ENCODE measurements at places on chromosomes 11 and 22. TPM values are rescaled to one million over a fixed set of nuclear protein-coding genes. Genes with fewer than 3 reads are reported as not detected.

- H3K4me1 ChIP-seq, result peaks cover 1% of the 10 kb centered on the region
- H3K27me3 ChIP-seq, result no peaks in the 10 kb centered on the region
- no peak for DNase-seq
- no peak overlapping the region for H3K4me3 ChIP-seq
- H3K27ac ChIP-seq, result no peak overlapping the region
These were observed 10.8 kb downstream of the THYN1 start for GRCh38 chr11:134242376-134242775.

DNA sequence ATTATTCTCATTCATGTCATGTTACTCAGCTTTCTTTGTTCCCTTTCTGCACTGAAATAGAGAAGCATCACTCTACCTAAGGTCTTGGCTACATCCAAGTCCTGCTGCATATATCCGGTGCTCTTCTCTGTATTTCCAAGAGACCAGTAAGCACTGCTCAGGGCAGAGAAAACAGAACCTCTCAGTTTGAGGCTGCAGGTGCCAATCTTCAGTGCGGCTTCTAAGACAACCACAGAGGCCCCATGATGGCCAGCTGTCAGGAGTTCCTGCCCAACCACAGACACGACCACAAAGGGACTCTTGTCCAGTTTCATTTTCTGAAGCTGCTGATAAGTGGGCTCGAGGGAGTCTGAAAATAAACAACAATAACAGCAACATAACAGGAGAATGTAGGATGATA lies 378.4 kb upstream of the PITPNB start:
- H3K36me3 ChIP-seq, result no peaks in the 10 kb centered on the region
- H3K27me3 ChIP-seq, result peaks cover 12% of the 10 kb centered on the region
- no peak overlapping the region for H3K27ac ChIP-seq
- DNase-seq, result no peak
- H3K4me3 ChIP-seq, result peak overlapping the region; percentile 15

DNA sequence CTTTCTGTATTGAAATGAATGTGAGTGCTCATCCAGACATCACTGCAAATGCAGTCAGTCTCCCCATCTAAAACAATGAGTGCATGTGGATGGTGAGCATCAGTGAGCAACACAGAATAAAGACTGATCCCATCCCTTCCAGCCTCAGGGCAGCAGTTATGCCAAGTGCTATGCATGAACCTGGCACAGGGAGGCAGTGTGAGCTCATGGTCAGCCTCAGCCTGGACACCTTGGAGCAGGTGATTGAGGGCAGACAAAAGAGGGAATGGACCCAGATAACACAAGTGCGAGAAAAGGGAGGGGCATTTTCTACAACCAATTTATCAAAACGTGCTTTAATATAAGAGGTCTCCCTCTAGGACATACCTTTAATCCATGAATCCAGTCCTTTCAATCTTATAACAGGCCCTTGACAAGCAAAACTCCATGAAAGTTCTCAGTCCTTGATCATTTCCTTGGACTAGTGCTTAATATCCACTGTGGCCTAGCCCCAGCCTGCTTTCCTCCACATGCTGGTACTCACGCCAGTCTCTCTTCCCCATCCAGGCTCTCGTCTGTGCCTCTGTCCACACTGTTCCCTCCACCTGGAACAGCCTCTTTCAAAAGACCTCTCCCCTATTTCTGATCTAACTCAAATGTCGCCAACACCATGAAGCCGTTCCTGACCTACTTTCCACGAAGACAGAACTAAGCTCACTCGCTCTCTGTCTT lies 50.5 kb upstream of the LRRC55 start:
- H3K4me1 ChIP-seq, result no peaks in the 10 kb centered on the region
- H3K27me3 ChIP-seq, result peaks cover 29% of the 10 kb centered on the region
- H3K36me3 ChIP-seq, result no peaks in the 10 kb centered on the region
- DNase-seq, result no peak
- no peak overlapping the region for H3K4me3 ChIP-seq

BIK gene
- not detected for total RNA-seq

GRCh38 chr11:78039919-78040671 lies 17.0 kb upstream of the KCTD14 start:
- peaks cover 11% of the 10 kb centered on the region for H3K4me1 ChIP-seq
- peak overlapping the region; percentile 76 for H3K4me3 ChIP-seq
- H3K36me3 ChIP-seq, result no peaks in the 10 kb centered on the region
- no peaks in the 10 kb centered on the region for H3K27me3 ChIP-seq
- peak; percentile 71 for DNase-seq

OTOG gene
- total RNA-seq, result not detected

TMEM151A gene
- total RNA-seq, result not detected

DNA sequence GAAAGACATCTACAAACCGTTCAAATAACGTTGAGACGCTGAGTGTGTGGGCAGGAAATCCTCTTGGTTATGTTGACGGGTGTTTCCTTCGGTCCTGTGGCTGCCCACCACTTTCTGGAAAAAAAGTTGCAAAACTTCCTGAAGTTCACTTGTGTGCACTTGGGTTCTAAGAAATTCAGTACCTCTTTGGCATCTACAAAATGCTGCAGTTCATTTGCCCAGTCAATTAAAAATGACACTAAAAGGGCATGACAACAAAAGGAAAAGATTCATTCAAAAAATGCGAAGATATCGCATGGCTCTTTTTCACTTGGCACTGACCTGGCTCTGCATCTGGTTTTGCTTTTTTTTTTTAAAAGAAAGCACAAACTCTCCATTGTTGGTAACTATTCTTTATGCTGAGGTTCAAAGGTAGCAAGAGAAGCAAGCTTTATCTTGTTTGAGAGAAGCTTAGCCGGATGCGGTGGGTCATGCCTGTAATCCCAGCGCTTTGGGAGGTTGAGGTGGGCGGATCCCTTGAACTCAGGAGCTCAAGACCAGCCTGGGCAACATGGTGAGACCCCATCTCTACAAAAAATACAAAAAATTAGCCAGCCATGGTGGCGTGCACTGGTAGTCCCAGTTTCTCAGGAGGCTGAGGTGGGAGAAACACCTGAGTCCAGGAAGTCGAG lies 10.6 kb upstream of the XBP1 start:
- H3K27ac ChIP-seq, result peak overlapping the region; percentile 99
- no peaks in the 10 kb centered on the region for H3K27me3 ChIP-seq
- DNase-seq, result peak; percentile 87
- peak overlapping the region; percentile 89 for H3K4me3 ChIP-seq

DNA sequence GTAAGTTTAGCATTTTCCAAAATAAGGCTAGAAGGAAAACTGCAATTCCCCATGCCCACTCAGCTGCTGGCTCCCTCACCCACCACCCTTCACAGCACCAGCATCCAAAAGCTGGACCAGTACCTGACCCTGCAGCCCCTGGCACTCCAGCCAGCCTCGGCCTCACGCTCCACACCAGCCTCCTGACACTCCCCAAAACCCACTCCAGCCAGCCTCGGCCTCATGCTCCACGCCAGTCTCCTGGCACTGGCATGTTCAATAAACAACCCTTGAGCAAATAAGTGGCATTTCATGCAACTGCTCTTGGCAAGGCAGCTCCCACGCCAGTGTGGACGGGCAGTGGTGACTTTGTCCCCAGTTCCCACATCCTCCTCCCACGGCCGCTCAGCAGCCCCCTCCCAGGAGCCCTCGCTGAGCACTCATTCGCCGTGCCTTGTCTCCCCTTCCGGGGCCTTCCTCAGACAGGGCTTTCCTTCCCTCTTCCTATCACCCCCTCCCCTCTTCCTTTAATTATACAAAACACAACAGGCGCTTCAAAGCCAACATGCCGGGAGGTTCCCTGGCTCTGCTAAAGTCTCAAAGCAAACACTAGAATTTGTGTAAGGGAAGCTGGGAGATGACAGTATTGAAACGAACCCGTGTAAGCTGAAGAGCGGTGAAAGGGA lies 6.8 kb downstream of the TOLLIP start:
- H3K4me3 ChIP-seq, result no peak overlapping the region
- H3K27ac ChIP-seq, result no peak overlapping the region
- DNase-seq, result no peak
- peaks cover 30% of the 10 kb centered on the region for H3K4me1 ChIP-seq

GRCh38 chr11:65113361-65113756 lies 1.7 kb downstream of the TM7SF2 start:
- peak overlapping the region; percentile 97 for H3K4me3 ChIP-seq
- H3K4me1 ChIP-seq, result peaks cover 25% of the 10 kb centered on the region
- peaks cover under 1% of the 10 kb centered on the region for H3K36me3 ChIP-seq
- peak overlapping the region; percentile 45 for H3K27ac ChIP-seq
- DNase-seq, result peak; percentile 22

GRCh38 chr11:122202161-122202950 lies 86.3 kb upstream of the BLID start:
- no peaks in the 10 kb centered on the region for H3K36me3 ChIP-seq
- H3K27me3 ChIP-seq, result peaks cover 35% of the 10 kb centered on the region
- no peak overlapping the region for H3K4me3 ChIP-seq
- DNase-seq, result no peak
- no peak overlapping the region for H3K27ac ChIP-seq
- peaks cover 4% of the 10 kb centered on the region for H3K4me1 ChIP-seq

HPX gene
- total RNA-seq, result 0.92 TPM

DNA sequence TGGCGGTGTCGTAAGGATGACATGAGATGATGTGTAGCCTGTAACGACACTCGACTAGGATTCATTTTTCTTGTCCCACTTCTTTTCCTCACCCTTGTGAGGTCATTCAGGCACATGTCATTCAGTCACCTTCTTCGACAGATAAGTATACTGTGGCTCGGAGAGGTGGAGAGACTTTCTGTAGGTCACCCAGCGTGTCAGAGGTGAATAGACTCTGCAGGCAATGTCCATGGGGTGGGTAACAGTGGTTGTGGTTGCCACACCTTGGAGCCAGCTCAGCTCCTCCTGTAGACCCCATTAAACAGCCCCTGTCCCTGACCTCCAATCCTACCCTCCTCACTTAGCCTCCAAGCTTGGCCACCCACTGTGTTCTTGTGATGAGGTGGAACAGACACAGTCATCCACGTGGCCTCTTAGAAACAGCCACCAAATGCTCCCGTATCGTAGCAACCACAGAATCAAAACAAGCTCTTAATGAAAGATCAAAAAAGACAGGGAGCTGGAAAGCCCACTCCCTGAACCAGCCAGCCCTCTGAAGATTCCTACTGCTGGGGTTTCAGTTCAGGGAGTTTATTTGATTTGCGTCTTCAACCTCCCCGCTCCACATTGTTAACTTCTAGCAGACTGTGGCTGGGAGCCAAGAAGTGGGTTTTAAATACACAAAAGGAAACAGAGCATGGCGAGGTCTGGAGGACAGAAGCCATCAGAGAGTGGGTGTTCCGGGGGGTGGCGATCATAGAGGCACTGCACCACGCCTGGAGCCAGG lies 89.0 kb upstream of the GRK3 start:
- H3K27ac ChIP-seq, result no peak overlapping the region
- H3K36me3 ChIP-seq, result no peaks in the 10 kb centered on the region
- DNase-seq, result peak; percentile 56
- no peak overlapping the region for H3K4me3 ChIP-seq
- no peaks in the 10 kb centered on the region for H3K27me3 ChIP-seq

DNA sequence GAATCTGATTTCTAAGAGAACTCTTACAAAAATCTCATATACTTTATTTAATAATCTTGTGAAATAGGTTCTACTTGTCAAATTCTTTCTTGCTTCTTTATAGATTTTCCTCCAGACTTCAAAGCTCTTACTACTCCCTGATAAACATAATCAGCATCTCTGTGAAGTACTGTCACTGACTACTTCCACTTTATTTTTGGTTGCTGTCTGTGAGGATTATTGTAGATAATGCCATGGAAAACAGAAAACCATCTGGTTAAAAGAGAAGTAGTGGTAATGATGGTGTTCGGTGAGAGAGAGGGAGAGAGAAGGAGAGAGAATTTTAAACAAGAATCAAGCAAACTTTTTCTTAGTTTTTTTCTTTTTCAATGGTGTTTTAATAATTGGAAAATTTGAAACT lies 152.3 kb downstream of the TMEM135 start:
- H3K27me3 ChIP-seq, result no peaks in the 10 kb centered on the region
- peaks cover 4% of the 10 kb centered on the region for H3K4me1 ChIP-seq
- no peak overlapping the region for H3K27ac ChIP-seq
- no peaks in the 10 kb centered on the region for H3K36me3 ChIP-seq
- DNase-seq, result no peak

FAM111A gene
- total RNA-seq, result 79.6 TPM

DNA sequence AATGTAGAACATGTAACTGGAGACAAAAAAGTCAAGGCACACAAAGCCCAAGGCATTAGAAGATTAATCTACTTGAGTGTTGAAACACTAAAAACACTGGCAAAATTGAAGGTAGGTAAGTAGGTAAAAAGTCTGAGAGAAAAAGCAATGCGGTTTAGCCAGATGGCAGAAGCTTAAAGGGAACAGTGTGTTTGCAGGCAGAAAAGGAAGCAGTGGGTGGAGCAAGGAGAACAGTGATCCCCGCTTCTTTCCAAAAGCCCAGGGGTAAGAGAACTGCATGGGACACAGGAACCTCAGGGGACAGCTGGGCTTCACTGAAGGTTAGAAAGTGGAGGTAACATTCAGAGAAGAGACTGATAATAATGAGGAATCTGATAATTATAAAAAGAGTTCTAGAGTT lies 16.0 kb downstream of the MRE11 start:
- DNase-seq, result no peak
- H3K27me3 ChIP-seq, result no peaks in the 10 kb centered on the region
- H3K36me3 ChIP-seq, result peaks cover 26% of the 10 kb centered on the region
- H3K4me3 ChIP-seq, result no peak overlapping the region

DNA sequence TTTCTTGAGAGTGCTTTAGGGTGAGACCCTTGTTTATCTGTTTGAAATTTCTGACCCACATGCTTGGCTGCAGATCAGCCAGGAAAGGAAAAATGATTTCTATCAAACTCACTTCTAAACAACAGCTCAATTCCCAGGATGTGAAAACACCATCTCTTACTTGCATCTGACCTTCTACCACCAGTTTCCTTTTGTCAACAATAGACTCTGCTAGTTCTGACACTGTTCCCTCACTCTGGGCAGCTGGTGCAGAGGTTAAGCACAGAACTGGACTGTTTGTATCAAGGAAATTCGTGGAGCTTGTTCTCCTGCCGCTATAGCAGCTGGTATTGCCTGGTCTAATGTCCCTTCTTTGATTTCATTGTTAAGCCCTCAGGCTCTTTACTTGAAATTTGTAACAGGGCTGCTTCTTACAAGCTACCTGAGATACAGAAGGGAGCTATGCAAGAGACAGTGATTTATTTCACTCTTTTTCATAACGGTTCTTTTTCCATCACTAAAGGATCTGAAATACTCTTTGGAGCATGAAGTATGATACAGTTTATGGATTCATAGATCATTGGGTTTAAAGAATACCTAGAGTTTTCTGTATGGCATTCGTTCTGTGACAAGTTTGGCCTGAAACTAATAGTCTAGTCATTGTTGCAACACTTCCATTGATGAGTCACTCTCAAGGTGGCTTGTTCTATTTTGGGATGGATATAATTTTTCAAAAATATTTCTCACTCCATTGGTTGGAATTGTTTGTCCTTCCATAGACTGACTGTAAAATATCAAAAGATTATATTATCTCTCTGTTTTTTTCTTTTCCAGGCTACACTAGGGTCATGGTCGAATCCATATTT lies 178.2 kb upstream of the ZC3H12C start:
- DNase-seq, result no peak
- H3K36me3 ChIP-seq, result peaks cover 4% of the 10 kb centered on the region
- no peak overlapping the region for H3K27ac ChIP-seq
- H3K4me3 ChIP-seq, result no peak overlapping the region
- no peaks in the 10 kb centered on the region for H3K27me3 ChIP-seq

GRCh38 chr22:50138988-50139387 lies 31.5 kb upstream of the PANX2 start:
- H3K4me3 ChIP-seq, result no peak overlapping the region
- no peaks in the 10 kb centered on the region for H3K36me3 ChIP-seq
- H3K4me1 ChIP-seq, result no peaks in the 10 kb centered on the region
- H3K27me3 ChIP-seq, result peaks cover 4% of the 10 kb centered on the region
- H3K27ac ChIP-seq, result no peak overlapping the region

GRCh38 chr11:110850846-110851245 lies 138.6 kb upstream of the ARHGAP20 start:
- peaks cover 6% of the 10 kb centered on the region for H3K27me3 ChIP-seq
- no peak overlapping the region for H3K27ac ChIP-seq
- H3K36me3 ChIP-seq, result no peaks in the 10 kb centered on the region
- H3K4me3 ChIP-seq, result no peak overlapping the region
